ENCODE measurements at places on chromosomes 2 and 18.
A peak's percentile ranks its signal among the peaks of the same experiment; 100 is the strongest.

DNA sequence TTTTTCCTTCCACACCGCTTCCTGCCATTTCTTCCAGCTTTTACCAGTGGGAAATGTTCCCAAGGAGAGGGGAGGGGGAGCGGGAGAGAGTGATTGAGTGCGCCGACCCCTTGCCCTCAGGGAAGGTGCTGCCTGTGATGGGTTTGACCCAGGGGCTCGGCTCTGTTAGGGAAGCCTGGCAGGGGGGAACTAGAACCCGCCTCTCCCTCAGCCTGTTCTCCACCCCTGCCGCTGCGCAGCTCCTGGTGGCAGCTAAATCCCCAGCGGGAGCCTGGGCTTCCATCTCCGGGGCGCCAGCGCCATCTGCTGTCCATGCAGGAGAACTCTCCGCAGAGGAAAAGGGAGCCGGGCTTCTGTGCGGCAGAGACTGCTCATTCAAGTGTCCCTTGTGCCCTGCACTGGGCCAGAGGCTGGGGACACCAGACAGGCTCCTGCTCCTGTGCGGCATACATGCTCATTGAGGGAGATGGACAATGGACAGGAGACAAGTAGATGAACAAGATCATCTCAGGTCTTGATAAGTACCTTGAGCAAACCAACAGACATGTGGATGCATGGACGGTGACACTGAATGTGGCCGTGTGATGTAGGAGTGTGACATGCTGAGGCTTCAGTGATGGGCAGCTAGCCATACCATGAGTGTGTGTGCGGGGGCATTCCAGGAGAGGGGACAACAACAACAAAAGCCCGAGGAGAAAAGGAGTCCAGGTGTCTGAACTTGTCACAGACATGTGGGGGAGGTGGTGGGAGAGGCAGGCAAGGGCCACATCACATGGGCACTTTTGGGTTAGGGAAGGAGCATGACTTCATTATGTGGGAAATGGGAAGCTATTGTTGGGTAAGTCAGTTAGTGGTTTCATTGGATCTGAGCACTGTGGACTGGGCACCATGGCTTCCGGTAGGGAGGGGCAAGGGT lies 13.3 kb downstream of the CHPF start:
- DNase-seq, result peak; percentile 70

- DNase-seq, result no peak
Measured at GRCh38 chr2:56263876-56264275, 80.1 kb downstream of the CCDC85A start.

GRCh38 chr18:35430721-35431373 lies 53.7 kb upstream of the ZNF396 start:
- no peak for DNase-seq

DNA sequence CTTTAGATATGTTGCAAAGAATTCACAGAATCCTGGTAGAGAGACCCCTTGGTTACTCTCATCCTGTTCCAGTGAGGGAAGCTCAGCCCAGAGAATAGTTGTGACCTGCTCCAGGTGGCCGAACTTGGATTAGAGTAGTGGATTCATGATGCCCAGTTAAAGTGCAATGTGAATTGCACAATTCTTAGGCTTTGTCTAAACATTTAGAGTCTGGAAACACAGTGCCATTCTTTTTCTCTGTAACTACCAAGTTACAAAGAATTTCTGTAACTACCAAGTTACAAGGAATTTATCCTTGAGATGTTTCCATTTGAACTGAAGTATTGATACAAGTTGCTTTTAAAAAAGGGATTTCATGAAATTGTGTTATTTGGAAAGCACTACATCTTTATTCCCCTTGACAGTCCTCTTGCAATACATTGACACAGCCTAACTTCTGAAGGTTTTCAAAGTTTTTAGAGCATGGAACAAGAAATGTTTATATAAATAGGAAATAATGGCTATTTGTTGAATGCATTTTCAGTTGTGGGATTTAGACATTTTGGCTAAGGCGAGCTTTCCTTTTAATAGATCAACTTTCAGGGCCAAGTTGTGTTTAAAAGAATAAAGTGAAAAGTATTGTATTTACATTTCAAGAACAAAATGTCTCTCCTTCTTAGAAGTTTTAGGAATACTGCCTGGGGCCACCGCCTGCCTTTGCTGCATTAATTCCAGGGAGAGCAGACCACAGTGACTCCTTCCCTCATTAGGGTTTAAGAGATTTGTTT lies 315.0 kb downstream of the LPIN1 start:
- no peak for DNase-seq

DNA sequence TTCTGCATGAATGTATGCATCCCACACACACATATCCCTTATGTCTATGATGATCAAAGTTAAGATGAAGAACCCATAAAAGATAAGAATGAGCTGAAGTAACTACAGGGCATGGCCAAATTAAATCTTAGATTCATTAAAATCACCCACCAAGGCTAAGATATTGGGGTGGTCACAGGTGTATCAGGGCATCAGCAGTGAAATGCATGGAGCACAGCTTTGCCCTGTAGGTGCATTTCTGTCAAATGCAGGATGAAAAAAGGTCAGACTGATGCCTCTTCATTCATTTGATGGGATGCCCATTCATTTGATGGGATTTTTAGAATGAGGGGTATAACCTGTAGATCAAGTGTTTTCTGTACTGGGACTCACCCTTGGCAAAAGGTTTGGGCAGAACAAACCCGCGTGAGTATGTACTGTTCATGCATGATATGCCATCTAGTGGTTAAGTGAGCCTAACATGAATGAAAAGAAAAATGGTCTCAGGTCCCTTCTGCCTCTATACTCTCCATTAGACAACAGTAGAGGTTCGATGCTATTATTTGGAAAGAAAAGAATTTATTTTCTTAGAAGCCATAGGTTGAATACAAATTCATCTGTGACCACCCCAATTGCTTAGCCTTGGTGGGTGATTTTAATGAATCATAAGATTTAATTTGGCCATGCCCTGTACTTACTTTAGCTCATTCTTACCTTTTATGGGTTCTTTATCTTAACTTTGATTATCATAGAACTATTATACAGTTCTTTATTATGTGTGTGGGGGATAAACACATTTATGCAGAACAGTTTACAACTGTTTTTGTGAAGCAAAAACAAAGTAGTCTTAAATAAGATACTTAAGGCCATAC lies 43.2 kb upstream of the NOSTRIN start:
- no peak for DNase-seq

GRCh38 chr18:75915941-75916623 lies 488.6 kb upstream of the SMIM21 start:
- DNase-seq, result no peak

DNA sequence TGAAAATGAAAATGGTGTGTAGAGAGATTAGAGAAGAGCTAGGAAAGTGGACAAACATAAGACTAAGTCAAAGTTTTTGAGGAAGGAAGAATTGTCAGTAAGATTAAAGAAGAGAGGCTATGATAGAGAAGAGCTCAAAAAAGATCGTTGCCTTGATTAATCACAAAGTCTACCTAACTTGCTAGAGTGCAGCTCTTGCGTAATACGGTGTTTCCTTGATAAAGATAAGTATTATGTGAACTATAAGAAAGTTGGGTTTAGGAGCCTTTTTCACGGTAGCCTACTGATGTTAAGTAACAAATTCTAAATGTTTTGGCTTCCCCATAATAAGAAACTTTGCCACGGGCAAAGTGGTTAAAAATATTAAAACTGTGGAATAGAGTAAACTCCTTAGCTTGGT lies 226.4 kb upstream of the NRXN1 start:
- no peak for DNase-seq

DNA sequence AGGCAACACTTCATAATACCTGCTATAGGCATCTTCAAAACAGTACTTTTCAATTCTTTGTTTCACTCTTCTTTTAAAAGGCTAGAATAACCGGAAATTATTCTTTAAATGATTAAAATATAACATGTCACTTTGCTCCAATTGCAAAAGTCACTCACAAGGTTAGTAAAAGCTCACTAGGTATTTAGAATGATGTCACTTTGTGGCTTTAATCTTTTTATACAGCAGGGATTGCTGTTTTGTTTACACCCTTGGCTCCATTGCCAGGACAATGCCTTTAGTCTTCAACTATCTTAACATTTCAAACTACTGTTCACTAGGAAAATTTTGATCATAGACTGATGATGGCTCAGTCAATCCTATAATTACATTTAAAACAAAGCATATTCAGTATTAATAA lies 157.1 kb downstream of the BAZ2B start:
- no peak for DNase-seq

DNA sequence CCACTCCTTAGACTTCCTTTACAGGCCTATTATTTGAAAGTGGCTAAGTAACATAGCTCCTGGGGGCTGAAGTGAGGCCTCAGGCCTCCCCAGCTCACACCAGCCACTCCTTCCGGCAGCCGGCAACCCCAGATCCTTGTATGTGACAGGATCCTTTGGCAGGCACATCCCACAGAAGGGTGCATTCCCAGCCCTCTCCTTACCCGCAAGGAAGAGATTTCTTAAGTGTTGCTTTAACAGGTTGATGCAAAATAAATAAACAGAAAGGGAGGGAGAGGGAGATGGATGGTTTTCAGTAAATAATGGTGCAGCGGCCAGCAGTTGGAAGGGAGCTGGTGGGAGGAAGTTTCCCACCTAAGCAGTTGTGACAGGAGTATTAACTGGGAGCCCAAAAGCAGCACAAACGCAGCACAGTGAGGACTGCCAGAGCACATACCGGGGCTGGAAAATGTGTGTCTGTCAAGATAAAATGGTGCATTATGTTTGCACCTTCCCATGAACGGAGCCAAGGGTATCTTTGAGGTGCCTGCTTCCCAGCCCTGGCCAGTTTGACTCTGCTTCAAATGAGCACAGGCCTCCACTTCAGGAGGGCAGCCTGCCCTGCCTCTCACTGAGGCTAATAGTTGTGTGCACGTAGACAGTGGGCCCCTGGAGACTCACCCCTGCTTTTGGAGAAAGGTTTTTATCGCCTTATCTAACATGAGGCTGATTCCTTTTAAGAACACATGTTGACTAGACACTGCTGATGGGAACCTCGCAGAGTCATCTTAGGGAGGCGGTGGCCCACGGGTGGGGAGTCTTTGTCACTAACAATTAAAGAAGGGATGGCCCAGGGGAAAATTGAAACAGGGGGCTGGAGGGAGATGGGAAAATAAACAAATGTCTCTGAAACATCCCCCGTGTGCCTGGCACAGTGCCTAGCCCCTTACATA lies 32.8 kb downstream of the NRP2 start:
- no peak for DNase-seq

DNA sequence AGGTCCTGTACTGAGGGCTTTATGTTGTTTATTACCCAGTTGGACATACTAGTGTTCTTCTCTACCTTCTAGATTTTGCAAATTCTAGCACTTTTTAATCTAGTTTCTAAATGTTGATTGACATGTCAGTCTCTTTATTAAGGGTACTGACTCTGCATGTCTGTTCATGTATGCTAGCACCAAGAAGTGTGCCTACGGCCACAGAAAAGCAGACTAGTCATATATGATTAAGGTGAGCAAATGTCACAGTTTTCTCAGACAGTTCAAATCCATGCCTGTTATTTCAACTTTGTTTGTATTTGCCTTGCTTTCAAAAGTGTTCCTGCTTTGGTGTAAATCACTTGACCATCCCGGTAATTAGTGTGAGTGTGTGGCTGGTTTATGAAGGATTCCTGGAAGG lies 145.0 kb upstream of the DSEL start:
- DNase-seq, result no peak

All from stimulated activated CD4-positive, alpha-beta T cell treated with anti-CD3 and anti-CD28 coated beads, Interleukin-15, amount 100 ng/mL, for 1 hour (primary cell).